ENCODE measurements at places on chromosomes 13 and 19. TPM values are rescaled to one million over a fixed set of nuclear protein-coding genes. Genes with fewer than 3 reads are reported as not detected.

GRCh38 chr19:4035582-4035981 lies 28.0 kb downstream of the PIAS4 start:
- no peak for DNase-seq

- DNase-seq: no peak
These were observed 5.3 kb downstream of the TMPRSS9 start for GRCh38 chr19:2365201-2365970.

GRCh38 chr13:99655351-99656091 lies 154.2 kb downstream of the TM9SF2 start:
- no peak for DNase-seq

- DNase-seq: no peak
These were observed 570.2 kb downstream of the SLITRK1 start for GRCh38 chr13:83311886-83312577.

DNA sequence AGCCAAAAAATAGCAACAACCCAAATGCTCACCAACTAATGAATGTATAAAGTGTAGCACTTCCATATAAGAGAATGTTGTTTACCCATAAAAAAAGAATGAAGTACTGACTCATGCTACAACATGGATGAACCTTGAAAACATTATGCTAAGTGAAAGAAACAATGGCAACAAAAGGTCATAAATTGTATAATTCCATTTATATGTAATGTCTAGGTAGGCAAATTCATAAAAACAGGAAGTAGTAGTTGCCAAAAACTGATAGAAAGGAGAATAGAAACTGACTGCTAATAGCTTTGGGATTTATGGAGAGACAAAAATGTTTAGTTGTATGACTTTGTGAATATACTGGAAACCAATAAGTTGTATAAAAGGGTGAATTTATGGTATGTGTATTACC lies 21.6 kb downstream of the MYCBP2 start:
- DNase-seq: no peak

DNA sequence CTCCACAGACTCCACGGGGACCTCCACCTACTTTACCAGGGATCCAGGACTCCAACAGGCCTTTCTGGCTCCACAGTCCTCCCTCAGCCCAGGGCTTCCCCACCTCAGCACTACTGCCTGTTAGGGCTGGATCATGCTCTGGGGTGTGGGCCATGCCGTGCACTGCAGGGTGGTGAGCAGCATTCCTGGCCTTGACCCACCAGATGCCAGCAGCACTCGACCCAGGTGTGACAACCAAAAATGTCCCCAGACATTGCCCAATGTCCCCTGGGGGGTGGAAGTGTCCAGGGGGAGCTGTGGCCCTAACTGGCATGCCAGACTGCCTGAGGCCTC lies 42.0 kb downstream of the EPS15L1 start:
- DNase-seq: no peak

DNA sequence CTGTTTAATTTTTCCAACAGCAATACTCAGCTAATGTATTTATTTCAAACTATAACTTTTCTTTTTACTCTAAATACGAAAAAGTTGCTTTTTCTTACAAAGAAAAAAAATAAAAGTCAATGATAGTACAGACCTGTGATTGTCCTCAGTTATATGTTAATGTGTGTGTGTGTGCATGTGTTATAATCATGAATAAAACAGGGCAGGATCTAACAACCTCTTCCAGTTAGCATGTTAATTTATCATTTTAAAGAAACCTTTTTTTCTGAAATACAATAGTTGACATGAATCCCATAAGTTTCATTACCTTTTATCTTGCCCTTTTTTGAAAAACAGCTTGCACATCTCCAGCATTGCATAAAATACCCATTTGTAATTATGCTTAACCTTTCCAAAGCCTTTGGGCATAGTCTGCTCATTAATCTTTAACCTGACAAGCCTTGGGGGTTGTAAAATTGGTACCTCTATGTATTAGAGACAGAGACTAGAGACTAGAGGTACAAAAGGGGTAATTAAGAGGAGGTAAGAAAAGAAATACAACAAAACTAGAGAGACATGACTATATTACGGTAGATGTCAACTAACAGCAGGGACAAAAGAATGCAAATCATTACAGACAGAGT lies 828.1 kb downstream of the OLFM4 start:
- no peak for DNase-seq

DNA sequence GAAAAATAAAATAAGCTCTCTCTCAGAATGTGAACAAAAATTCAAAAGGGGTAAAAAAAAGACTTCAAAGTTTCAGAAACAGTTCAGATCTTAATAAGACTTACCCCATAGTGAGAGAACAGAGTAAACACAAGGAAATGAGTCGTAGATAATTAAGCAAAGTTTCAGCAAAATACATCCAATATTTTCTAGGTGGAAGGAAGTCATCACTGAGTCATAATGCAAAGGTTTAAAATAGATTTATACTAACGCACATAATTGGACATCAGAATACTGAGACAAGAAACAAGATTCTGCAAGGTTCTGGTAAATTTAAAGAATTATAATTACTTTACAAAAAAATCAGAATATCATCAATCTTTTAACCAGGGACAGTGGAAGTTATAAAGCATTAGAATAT lies 1370.7 kb upstream of the ATXN8OS start:
- no peak for DNase-seq

- DNase-seq: no peak
These were observed 4.7 kb downstream of the PRKACA start for GRCh38 chr19:14112809-14113385.

DNA sequence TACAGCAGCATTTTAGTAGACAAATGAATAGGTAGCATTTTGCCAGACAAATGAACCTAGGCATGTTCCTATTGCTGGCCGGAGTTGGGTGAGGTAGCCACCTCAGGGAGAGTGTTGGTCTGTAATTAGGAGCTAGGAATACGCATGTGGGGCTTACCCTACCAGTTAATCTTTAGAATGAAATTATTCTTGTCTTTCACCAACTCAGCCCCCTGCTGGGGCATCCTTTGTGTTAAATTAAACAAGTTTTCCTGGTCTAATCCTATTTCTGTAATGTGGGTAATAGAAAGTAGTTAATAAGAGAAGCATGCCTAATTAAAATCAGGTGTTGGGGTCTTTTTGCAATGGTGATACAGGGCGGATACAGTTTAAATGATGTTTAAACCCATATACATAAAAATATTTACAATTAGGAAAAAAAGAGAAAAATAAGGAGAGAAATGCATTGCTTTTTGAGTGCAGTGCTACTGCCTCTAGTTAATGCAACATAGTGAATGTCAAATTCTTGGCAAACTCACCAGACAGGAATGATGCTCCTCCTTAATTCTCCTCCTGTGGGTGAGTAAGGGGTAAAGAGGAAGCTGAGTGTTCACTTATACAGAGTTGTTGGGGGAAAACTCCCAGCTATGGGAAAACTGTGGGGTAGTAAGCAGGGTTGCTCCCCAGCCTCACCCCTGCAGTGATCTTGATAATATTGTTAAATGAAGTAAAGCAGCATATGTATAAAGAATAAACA lies 276.4 kb upstream of the EDNRB start:
- DNase-seq: no peak

GRCh38 chr19:1841209-1841924 lies 6.9 kb downstream of the REXO1 start:
- no peak for DNase-seq

GRCh38 chr13:42997381-42997780 lies 5.3 kb upstream of the EPSTI1 start:
- DNase-seq: no peak

DNA sequence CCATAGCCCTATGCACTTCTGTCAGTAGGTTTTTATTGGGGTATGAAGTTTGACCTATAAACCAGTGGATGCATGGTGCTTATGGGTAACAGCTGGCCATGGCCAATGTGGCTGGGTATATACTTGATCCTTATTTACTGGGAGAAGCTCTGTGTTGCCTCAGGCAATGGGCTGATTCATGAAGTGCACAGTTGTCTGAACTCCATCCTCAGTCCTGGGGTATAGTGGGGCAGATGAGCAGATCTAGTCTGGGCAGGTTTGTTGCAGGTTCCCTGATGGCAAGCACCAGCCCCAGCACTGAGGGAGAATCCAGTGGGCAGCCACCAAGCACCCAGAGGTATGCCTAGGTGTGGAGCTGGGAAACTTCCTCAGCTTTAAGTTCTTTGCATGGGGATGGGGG lies 274.4 kb downstream of the TDRD3 start:
- DNase-seq: no peak

GRCh38 chr13:75752826-75753225 lies 116.7 kb downstream of the LMO7 start:
- DNase-seq: no peak

DNA sequence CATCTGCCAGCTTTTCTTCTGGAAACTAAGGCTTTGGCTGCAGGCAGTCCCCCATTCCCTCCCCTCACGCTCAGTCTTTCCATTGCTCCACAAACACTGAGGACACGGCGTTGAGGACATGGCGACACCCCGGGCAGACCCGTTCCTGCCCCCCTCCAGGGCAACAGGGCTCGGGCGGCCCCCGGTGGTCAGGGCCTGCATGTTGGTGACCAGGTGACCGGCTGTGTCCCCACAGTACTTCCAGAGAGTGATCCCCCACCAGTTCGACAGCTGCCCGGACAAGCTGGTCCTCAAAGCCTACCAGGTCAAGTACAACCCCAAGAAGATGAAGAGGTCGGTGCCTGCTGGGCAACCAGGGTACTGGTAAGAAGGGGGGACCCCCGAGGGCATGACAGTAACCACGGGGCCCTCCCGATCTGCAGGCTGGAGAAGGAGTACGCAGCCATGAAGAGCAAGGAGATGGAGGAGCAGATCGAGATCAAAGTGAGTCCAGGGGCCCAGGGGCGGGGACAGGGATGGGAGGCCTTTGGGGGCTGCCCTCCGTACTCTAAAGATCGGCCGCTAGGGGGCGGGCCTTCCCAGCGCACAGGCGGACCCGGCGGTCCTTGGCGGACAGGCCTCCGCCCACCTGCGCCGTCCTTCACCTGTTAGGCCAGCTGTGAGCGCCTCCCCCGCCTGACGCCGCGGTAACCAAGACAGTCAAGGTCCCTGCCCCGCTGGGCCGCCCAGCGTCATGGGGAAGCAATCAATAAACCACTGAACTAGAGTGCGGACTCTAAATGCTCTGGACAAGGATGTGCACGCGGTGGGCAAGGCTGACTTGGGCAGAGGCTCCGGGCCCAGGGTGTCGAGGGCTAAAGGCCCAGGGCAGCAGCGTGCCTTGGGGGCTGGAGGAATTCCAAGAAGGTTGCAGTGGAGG lies 21.1 kb downstream of the PRR36 start:
- DNase-seq: peak; percentile 43

- DNase-seq: no peak
These were observed 23.0 kb upstream of the USP29 start for GRCh38 chr19:57096685-57097361.

- no peak for DNase-seq
These were observed 41.6 kb upstream of the HNRNPA1L2 start for GRCh38 chr13:52600666-52601065.

ADGRE3 gene
- total RNA-seq: not detected

FGF14 gene
- 0.03 TPM for total RNA-seq

RFPL4AL1 gene
- not detected for total RNA-seq

MAP3K10 gene
- total RNA-seq: 33.0 TPM

OLFM4 gene
- 0.10 TPM for total RNA-seq

ZNF486 gene
- total RNA-seq: 7.6 TPM

MAMSTR gene
- 1.1 TPM for total RNA-seq

SYDE1 gene
- 0.58 TPM for total RNA-seq

CGB1 gene
- not detected for total RNA-seq

DKKL1 gene
- not detected for total RNA-seq

OR7A17 gene
- not detected for total RNA-seq

ZNF730 gene
- 0.20 TPM for total RNA-seq
